ENCODE measurements at places on chromosomes 2 and 18.

GRCh38 chr2:43605079-43605655 lies 9.3 kb upstream of the THADA start:
- DNase-seq, result no peak

GRCh38 chr2:223526106-223526505 lies 76.1 kb downstream of the SCG2 start:
- no peak for DNase-seq

- DNase-seq, result no peak
Measured at GRCh38 chr2:28665041-28665704, 86.5 kb upstream of the PPP1CB start.

GRCh38 chr2:170464268-170464667 lies 250.9 kb upstream of the SP5 start:
- no peak for DNase-seq

DNA sequence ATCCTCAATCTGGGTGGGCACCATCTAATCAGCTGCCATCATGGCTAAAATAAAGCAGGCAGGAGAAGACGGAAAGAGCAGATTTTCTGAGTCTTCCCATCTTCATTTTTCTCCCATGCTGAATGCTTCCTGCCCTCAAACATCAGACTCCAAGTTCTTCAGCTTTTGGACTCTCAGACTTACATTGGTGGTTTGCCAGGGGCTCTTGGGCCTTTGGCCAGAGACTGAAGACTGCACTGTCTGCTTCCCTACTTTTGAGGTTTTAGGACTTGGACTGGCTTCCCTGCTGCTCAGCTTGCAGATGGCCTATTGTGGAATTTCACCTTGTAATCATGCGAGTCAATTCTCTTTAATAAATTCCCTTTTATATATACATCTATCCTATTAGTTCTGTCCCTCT lies 36.6 kb downstream of the DIPK1C start:
- no peak for DNase-seq

- no peak for DNase-seq
Measured at GRCh38 chr2:24717263-24717951, 75.8 kb downstream of the PTRHD1 start.

DNA sequence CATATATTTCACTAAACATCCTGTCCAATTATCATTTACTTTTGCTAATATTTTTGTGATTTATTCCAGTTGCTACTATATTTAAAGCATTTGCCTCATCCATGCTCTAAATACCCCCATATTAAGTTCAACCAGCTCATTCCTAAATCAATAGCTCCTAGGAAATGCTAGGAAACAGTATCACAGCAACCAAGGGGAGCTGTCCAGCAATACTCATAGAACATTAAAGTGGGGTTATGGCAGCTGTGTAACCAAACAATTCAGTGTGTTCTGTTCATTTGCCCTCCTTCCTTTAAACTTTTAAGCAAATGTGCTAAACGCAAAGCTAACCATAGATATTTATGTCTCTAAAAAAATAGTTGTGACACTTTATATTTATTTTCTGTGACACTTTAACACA lies 41.1 kb downstream of the ACVR1C start:
- no peak for DNase-seq

DNA sequence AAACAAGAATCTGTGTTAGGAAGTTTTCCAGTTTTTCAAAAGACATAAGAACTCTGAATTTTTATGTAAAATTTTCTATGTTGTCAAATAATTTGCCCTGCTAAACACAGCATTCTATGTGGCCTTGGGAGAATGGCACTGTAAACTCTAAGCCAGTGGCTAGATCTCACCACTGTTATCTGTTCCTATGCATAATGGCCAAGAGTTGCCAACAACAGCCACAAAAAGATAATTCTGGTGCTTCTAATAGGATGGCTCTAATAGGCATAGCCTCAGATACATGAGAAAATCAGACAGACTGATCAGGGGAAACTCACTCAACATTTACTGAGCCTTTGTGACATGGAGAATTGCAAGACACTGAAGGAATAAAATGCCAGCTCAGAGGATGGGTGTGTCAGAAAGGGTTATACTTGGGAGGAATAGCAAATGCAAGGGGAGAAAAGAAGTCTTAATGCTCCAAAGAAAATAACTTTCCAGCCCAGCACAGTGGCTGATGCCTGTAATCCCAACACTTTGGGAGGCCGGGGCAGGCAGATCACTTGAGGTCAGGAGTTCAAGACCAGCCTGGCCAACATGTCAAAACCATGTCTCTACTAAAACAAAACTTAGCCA lies 63.7 kb downstream of the COBLL1 start:
- no peak for DNase-seq

All from stimulated activated CD8-positive, alpha-beta memory T cell treated with anti-CD3 and anti-CD28 coated beads, Interleukin-15, amount 100 ng/mL, for 1 hour (primary cell).